ENCODE measurements at places on chromosomes 6 and 20.

DNA sequence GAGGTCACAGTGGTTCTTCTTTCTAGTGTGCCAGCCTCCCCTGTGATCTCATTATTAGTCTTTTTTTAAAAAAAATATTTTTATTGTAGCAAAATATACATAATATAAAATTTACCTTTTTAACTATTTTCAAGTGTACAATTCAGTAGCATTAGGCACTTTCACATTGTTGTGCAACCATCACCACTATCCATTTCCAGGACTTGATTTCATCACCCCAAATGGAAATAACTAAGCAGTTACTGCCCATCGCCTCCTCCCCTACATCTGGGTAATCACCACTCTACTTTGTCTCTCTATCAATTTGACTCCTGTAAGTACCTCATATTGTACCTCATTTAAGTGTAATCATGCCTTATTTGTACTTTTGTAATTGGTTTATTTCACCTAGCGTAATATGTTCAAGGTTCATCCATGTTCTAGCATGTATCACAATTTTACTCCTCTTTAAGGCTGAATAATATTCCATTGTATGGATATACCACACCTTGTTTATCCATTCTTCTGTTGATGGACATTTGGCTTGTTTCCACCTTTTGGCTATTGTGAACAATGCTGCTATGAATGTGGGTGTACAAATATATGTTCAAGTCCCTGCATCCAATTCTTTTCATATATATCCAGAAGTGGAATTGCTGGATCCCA, 68.6 kb upstream of the FYN start:
- peak; percentile 71 for DNase-seq

DNA sequence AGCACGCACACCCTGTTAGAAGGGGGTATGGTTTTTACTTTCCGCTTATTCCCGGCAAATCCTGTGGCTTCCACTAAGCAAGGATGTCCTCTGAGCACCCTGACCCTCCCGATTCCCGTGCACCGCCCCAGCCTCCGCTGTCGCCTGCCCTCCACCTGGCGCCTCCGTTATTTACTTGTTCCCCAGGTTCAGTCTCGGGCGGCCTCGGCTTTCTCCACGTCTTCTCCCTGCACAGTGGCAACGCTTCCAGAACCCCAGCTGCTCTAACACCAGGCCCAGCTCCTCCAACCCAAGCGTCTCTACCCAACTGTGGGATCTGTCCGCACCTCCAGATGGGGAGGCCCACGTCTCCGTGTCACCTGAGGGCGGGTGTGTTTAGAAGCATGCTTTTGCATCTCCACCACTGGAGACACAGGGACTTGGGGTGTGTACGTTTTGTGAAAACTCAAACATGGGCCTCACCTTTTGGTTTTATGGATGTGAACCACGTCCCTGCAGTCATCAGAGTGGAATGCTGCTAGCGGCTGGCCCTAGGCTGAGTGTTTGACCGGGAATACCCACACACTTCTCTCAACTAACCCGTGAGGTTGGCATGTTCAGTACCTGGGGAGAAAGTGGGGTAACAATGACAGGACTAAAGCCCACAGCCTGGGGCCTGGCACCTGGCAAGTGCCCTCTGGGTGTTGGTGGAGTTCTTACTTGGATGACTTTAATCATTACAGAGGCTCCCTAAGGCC, 79.9 kb downstream of the THBS2 start:
- peak; percentile 61 for DNase-seq

DNA sequence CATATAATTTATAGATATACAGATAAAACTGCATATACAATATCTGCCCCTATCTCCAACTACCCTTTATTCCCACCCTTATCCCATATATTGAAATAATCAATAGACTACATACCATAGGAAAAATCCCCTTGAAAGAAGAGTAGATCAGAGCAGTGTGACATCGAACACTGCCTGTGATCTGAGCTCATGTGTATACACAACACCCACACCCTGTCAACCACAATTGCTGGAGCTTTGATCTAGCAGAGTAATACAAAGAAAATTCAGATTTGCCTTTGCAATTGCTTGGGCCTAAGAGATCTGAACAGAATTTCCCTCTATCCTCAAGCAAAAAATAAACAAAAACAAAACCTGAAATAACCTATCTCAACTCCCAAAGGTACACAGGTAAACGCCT, 119.3 kb downstream of the ASCC3 start:
- DNase-seq = no peak

- DNase-seq = peak; percentile 59
These were observed 20.8 kb upstream of the HCK start for GRCh38 chr20:32031007-32031958.

- no peak for DNase-seq
These were observed 30.1 kb downstream of the PRDM1 start for GRCh38 chr6:106116125-106116832.

DNA sequence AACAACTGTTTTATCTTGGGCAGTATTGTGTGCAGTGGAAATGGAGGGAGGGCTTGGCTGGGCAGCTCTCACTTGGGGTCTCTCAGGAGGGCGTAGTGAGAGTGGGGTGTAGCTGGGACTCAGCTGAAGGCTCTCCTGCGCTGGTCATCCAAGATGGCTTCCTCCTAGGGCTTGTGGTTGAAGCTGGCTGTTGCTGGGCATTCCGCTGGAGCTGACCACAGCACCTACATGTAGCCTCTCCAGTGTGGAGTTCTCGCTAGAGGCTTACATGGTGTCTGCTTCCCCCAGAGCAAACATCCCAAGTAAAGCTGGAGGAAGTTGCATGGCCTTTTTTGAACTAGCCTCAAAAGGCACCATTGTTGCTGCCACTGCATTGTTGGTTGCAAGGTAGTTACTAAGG, 344.1 kb upstream of the MARCKS start:
- no peak for DNase-seq

DNA sequence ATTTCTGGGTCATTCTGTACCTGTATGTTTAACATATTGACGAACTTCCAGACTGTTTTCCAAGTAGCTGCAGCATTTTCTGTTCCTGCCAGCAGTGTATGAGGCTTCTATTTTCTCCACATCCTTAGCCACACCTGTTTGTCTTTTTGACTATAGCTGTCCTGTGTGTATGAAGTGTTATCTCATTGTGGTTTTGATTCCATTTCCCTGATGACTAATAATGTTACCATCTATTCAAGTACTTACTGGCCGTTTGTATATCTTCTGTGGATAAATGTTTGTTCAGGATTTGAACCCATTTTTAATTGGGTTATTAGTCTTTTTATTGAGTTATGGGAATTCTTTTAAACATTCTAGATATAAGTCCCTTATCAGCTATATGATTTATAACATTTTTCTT, 95.2 kb downstream of the JAG1 start:
- DNase-seq = peak; percentile 90

- DNase-seq = no peak
These were observed 8.6 kb upstream of the ARFGAP1 start for GRCh38 chr20:63264000-63264399.

- peak; percentile 19 for DNase-seq
These were observed 31.3 kb downstream of the KCNK15 start for GRCh38 chr20:44776980-44777379.

DNA sequence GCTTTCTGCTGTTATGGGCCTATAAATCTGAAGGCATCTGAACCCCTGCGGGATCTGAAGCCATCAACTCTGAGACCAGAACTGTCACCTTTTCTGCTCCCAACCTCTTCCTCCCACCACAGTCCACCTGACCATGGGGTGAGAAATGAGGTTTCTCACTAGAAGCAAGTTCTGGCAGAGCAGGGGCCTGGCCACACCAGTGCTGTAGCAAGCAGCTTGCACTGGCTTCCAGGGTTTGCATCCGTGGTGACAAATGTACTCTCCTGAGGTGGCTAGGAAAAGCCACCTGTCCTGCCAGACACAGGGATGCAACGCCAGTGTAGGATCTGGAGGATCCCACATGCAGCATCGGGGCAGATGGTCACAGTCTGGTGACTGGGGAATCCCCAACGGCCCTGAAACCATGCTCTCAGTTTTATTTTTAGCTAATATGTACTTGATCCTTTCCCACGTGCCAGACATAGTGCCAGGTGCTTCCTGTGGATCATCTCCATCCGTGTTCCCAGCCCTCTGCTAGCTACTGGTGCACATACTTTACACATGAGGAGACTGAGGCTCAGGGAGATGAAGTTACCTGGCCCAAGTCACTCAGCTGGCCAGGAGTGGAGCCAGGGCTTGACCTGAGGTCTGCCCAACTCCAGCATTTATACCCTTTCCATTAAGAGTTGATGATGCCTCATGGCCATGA, 122.1 kb upstream of the SPACA1 start:
- no peak for DNase-seq

DNA sequence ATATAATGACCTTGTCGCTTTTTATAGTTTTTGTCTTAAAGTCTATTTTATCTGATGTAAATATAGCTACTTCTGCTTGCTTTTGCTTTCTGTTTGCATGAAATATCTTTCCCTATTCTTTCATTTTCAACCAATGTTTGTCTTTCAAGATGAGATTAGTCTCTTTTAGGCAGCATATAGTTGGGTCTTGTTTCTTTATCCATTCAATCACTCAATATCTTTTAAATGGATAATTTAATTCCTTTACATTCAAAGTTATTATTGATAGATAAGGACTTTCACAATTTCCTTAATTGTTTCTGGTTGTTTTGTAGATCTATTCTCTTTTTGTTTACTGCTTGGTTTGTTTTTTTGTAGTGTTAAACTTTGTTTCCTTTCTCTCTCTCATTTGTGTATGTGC, 43.5 kb upstream of the TPD52L1 start:
- DNase-seq = no peak

GRCh38 chr6:53734473-53735299, 60.1 kb upstream of the LRRC1 start:
- peak; percentile 94 for DNase-seq

DNA sequence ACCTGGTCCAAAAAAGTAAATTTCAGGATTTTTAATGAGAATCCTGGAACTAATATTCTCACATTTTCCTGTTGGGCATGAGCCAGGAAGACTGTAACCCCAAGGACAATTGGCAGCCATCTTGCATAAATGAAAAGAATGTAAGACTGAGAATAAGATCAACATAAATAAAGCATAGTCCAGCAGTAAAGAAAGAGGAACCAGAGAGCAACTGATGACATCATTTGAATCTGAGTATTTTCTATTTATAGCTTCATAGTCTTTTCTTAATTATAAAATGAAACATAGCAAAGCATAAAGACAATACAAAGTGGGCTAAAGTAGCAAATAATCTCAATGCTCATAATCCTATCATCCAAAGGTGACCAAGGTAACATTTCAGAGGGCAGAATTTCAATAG, 26.6 kb upstream of the FBXL4 start:
- DNase-seq = no peak

DNA sequence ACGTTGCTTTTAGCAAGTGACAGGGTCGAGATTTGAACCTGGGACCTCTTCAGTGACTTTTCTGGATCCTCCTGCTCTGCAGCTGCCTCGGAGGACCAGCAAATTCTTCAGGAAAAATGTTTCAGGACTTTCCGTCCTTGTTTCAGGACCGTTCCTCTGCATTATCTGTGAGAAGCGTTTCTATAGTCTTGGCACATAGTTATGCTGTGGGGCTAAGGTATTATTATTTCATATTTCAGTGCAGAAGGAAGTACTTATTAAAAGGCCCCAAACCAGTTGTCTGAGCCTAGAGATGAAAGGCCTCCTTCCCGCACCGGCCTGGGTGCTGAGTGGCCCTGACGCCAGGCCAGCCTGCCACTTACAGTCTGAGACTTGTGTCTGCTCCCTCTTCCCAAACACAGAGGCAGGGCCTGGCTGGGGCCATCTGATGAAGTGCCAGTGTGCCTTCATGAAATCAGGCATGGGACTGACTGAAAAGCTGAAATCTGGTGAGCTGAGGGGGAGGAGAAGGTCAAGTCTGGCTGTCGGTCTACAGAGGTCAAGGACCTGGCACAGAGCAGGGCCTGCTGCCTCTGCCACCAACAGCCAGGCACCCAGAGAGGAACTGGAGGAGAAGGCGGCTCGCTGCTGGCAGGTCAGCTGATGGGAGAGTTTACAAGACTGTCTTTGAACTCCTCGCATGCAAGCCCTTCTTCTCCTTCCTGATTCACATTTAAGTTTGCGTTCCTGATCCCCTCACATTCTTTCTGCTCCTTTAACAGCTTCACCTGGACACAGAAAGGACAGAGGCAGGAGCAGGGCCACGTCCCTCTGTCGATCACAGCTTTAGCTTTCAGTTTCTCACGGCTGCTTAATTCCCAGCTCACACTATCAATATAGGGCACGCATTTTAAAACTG, 8.9 kb upstream of the QKI start:
- no peak for DNase-seq

GRCh38 chr6:146770965-146771735, 172.4 kb downstream of the ADGB start:
- no peak for DNase-seq

- DNase-seq = no peak
These were observed 238.1 kb downstream of the LAMA2 start for GRCh38 chr6:129120856-129121638.

DNA sequence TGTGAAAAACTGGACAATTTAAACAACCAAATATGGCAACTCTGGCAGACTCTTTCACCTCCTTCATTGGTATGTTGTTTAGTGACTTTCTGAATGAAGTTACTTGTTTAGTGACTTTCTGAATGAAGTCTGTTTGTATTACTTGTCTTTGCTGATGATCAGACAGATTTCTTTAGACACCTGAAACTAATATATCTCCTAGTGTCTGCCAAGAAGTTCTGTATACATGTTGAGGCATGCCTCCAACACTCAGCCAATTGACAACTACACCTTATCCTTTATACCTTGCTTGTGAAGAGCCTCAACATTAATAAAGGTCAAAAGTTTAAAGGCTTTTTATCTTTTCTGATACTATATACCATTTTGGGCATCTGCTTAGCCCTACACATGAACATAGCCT, 725.4 kb upstream of the EPHA7 start:
- DNase-seq = no peak

GRCh38 chr20:59662161-59662560, 57.8 kb downstream of the PHACTR3 start:
- DNase-seq = no peak

GRCh38 chr20:2698912-2699311, 6.3 kb downstream of the EBF4 start:
- no peak for DNase-seq

DNA sequence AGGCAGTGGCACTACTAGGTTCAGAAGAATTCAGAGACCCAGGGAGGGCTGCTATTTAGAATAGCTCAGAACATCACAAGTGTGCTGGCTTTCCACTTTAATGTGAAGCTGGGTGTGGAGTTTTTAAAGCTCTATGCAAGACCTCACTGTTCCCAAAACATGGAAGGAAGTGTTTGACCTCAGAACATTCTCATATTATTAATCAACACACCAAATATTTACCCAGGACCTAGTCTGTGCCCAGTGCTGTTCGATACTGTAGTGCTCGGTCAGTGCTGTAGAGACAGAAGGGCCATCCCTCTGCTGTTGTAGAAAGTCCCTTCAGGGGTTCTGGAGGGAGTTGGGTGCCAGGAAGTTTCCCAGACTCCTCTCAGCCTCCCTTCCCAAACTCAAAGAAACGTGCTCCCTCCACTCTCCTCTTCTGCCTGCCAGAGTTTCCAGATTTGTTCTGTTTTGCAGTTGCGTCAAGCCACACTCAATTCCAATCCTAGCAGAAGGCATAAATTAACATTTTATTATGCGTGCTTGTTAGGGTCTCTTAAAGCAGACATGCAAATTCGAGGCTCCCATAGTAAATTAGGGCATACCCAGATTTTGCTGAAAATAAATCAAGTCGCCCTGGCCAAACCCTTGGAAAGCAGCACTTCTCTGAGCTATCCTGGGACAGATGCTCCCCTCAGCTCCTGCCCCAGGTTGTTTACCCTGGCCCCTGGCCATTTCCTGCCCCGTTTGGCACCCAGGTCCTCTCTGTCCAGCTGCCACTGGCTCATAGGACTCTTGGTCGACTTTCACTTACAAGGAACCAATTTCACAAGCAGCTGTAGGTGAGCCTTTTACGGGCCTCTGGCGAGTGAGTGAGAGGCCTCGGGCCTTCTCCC, 248.6 kb downstream of the HIVEP2 start:
- no peak for DNase-seq
